ENCODE measurements at places on chromosomes 5 and 9. TPM values are rescaled to one million over a fixed set of nuclear protein-coding genes. Genes with fewer than 3 reads are reported as not detected.

TXNDC8 gene
- not detected for total RNA-seq

CCL28 gene
- total RNA-seq: 2.0 TPM

ANXA1 gene
- 1,273 TPM for total RNA-seq

PIP5KL1 gene
- total RNA-seq: 0.97 TPM

SELENOP gene
- 63.1 TPM for total RNA-seq

YTHDC2 gene
- total RNA-seq: 16.7 TPM

EXOSC2 gene
- 22.0 TPM for total RNA-seq

ADCY2 gene
- not detected for total RNA-seq

INSYN2B gene
- 0.81 TPM for total RNA-seq

FBXO10 gene
- 8.4 TPM for total RNA-seq

EQTN gene
- not detected for total RNA-seq

FBXO4 gene
- total RNA-seq: 8.1 TPM

RECK gene
- 5.5 TPM for total RNA-seq

TAF11L13 gene
- not detected for total RNA-seq

SAXO1 gene
- total RNA-seq: under 0.01 TPM

ZNF300 gene
- 9.8 TPM for total RNA-seq
